B cell (primary cell): ENCODE measurements at places on chromosomes 4 and X. TPM values are rescaled to one million over a fixed set of nuclear protein-coding genes. Genes with fewer than 3 reads are reported as not detected.
A peak's percentile ranks its signal among the peaks of the same experiment; 100 is the strongest.

DNA sequence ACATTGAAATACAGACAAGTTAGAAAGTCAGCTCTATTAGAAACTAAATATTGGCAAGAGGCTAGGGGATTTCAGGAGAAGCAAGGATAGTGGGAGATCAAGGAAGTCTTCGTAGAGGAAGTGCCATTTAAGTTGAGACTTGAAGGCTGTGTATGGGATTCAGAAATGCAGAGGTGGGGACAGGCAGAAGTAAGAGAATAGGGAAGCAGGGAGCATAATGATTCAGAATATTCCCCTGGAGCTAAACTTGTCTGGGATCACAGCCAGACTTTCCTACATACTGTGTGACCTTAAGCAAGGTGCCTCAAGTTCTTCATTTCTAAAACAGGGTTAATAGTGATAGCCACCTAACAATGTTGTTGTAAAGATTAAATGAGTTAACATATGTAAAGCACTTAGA, 108.8 kb downstream of the DDIT4L start:
- DNase-seq = no peak

- no peak for DNase-seq
These were observed 503 bp upstream of the PDE5A start for GRCh38 chr4:119629142-119629471.

GRCh38 chrX:45765767-45766166, 565.1 kb upstream of the DIPK2B start:
- DNase-seq = no peak

Gene PRAF2
- total RNA-seq = 19.0 and 22.5 TPM in 2 replicates

DNA sequence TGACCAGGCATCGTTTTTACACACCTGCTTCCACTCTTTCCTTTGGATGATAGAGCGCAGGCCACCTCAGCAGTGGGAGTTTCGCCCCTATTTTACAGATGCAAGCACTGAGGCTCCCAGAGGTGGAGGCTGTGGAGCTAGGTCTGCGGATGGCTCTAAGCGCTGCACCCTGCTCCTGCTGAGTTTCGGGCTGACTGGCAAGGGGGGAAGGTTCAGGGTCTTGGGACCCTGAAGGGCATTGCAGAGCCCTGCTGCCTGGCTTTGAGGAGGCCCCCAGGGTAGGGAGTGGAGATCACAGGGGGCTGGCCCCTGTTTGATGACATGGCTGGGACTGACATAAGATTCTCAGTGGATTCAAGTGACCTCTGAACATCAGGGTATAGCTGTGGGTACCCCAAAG, 62.8 kb upstream of the NKX1-1 start:
- no peak for DNase-seq

Gene RXFP1
- total RNA-seq = not detected in 2 replicates

DNA sequence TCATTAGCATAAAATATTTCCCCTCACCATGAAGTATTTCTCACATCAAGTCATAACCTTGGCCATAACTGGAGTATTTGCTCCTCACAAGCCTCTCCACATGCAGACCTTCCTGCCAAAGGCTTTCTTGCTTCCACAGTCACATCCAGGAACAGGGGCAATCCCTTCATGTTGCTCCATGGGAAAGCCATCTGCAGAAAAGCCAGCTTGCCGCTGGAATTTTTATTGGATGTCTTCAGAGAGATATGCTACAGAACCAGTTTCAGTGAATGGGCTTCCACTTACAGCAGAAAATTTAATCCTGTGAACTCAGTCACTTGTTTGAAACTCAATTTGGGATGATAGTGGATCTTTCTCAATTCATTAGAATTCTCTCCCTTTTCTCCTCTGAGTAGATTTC, 3.2 kb upstream of the CDKN2AIP start:
- no peak for DNase-seq

Gene MFAP3L
- total RNA-seq = 0.29 and 0.37 TPM in 2 replicates

Gene RPA4
- total RNA-seq = 2.6 and 2.7 TPM in 2 replicates

DNA sequence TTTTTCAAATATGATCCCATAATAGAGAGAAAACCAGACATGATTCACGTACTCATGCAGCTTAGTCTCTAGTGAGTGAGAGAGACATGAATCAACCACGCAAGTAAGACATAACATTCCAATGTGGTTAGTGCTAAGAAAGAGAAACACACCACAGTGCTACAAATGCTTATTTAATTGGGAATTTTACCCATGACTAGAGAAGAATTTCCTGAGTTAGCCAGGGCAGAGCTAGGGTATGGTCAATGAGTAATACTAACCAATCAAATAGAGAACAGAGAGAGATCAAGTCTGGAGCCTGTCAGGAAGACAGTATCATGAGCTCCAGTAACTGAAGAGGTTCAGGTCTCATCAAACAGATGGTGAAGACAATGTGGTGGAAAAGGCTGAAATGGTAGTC, 495.2 kb downstream of the PDGFC start:
- DNase-seq = no peak

- DNase-seq = no peak
These were observed 134.6 kb upstream of the BOD1L1 start for GRCh38 chr4:13762130-13762529.

- DNase-seq = no peak
These were observed 20.9 kb downstream of the MPP1 start for GRCh38 chrX:154784149-154784995.

Gene PAGE5
- total RNA-seq = not detected in 2 replicates

- DNase-seq = peak; percentile 22
These were observed 1.4 kb upstream of the C4orf50 start for GRCh38 chr4:6019316-6020263.

GRCh38 chr4:128686810-128687209, 122.7 kb upstream of the JADE1 start:
- no peak for DNase-seq

Gene IL2
- not detected in 2 replicates for total RNA-seq

Gene UCP1
- total RNA-seq = not detected in 2 replicates

GRCh38 chr4:98411731-98412130, 150.5 kb downstream of the RAP1GDS1 start:
- no peak for DNase-seq

DNA sequence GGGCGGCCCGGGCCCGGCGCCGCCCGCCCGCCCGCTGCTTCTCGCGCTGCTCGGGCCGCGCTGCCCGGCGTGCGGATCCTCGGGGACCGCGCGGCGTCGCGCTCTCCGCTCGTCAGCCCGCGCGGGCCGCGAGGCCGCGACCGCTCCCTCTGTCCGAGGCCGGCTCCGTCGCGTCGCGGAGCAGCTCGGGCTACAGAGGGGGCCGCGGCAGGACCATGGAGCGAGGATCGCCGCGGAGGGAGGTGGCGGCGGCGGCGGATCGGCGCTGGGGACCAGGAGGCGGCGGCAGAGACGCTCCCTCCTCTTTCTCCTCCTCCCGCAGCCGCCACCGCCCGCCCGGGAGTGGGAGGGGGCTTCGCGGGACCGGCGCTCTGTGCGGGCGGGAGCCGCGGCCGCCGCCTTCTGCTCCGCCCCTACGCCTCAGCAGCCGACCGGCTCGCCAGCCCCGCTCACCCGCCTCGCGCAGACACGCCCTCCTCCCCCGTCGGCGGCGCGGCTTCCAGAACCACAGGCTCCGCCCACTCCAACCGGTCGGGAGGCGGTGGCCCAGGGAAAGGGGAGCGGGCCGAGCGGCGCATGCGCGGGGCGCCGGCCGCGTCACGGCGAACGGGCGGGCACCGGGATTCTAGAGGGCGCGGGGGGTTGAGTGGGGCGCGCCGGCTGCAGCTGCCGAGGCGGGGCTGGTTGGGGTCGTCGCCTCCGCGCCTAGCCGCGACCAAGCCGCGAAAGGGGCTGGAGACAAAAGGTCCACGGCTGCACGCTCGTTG, at the start of gene CASK:
Gene CASK, minus strand, starts transcription at position 344 of the 767 bp plus-strand sequence. CDS start 566 bp downstream, outside the sequence.
- peak; percentile 89 for DNase-seq

- DNase-seq = no peak
These were observed at the start of gene CC2D2A for GRCh38 chr4:15469402-15470127. Gene CC2D2A, plus strand, starts transcription at chr4:15469882. Its CDS starts 6,051 bp downstream, at chr4:15475933.

Gene PCDH11X
- not detected in 2 replicates for total RNA-seq

- DNase-seq = no peak
These were observed 1.1 kb upstream of the TRMT10A start for GRCh38 chr4:99564921-99565320.

DNA sequence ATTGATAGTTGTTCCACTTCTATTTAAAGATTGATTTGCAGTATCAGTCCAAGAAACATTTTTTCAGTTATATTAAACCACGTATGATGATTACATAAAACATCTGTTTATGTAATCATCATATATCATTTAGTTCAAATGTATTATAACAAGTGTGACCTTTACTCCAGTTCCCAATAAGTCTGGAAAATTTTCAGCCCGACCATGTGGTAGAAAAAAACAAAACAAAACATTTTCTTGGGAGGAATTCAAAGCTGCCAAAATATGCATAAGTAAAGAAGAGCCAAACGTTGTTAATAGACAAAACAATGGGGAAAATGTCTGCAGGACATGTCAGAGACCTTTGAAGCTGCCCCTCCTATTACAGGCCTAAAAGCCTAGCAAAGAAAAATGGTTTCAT, 709.1 kb downstream of the FAT4 start:
- DNase-seq = no peak

DNA sequence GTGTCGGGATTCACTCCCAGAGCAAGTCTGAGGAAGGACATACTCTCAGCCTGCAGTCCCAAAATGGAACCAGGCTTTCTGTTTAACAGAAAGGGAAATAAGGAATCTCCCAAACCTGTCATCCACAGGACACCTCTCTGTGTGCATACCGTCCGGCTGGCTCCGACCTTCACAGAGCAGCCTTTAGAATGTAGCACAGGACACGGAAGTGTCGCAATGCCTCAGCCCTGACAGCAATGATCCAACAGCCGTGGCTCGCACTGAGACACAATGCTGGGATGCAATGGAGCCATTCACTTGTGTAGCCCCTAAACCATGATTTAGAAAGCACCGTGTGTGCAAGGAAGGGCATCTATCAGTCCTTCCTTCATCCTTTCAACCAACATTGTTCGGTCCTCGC, 15.5 kb upstream of the HELT start:
- no peak for DNase-seq

DNA sequence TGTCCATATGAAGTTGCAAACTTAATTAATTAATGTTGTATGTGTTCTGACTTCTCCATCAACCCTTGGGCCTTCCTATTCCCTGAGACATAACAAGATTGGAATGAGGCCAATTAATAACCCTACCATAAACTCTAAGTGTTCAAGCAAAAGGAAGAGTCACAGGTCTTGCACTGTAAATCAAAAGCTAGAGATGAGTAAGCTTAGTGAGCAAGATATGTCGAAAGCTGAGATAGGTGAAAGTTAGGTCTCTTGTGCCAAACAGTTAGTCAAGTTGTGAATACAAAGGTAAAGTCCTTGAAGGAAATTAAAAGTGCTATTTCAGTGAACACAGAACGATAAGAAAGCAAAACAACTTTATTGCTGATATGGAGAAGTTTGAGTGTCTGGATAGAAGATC, 58.2 kb upstream of the GPRIN3 start:
- DNase-seq = no peak

Gene GC
- total RNA-seq = not detected in 2 replicates

GRCh38 chr4:54433686-54434085, 204.6 kb downstream of the PDGFRA start:
- no peak for DNase-seq

DNA sequence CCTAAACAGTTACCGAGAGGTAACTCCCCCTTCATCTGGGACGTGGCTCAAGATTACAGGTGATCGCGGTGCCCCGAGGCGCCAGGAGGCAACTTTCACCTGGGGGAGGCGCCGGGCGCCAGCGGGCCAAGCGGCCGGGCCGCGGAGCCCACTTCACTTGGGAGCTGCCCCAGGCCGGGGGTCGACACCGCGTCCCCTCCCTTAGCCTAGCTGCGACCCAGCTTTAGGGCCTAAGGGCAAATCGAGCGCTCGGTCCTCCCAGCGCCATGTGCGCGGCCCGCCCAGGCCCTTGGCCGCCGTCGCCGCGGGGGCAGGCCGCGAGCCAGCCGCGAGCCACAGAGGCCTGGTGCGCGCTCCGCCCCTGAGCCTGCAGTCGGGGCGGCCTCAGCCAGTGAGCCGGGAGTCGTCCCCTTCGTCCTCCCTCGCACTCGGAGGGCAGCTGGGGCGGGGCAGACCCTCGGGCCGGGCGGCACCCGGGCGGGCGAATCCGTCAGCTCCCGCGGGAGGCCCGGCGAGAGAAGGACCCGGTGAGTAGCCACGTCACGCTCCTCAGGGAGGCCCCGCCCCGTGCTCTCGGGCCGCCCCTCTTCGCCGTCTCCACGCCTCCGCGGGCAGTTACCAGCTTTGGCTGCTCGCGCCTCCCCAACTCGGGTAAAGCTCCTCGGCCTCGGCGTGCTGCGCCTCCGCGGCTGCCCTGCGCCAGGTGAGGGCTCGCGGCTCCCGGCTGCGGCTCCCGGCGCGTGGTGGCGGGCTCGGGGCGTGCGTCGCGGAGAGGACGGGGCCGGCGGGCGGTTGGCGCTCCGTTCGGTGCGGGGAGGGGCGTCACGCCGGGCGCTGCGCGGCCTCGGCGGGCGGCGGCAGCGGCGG, at the start of gene LARP1B:
Gene LARP1B, plus strand, starts transcription at position 614 of the 867 bp plus-strand sequence. CDS start 13,640 bp downstream, outside the sequence.
- DNase-seq = peak; percentile 95

Gene SSX2B
- not detected in 2 replicates for total RNA-seq

Gene PFKFB1
- 0.47 and 0.56 TPM in 2 replicates for total RNA-seq

GRCh38 chrX:155998761-155999510, 1.4 kb downstream of the IL9R start:
- DNase-seq = no peak

- no peak for DNase-seq
These were observed 69.7 kb downstream of the CD99L2 start for GRCh38 chrX:150828785-150829184.

GRCh38 chr4:24657768-24658617, 73.6 kb upstream of the DHX15 start:
- peak; percentile 4 for DNase-seq

DNA sequence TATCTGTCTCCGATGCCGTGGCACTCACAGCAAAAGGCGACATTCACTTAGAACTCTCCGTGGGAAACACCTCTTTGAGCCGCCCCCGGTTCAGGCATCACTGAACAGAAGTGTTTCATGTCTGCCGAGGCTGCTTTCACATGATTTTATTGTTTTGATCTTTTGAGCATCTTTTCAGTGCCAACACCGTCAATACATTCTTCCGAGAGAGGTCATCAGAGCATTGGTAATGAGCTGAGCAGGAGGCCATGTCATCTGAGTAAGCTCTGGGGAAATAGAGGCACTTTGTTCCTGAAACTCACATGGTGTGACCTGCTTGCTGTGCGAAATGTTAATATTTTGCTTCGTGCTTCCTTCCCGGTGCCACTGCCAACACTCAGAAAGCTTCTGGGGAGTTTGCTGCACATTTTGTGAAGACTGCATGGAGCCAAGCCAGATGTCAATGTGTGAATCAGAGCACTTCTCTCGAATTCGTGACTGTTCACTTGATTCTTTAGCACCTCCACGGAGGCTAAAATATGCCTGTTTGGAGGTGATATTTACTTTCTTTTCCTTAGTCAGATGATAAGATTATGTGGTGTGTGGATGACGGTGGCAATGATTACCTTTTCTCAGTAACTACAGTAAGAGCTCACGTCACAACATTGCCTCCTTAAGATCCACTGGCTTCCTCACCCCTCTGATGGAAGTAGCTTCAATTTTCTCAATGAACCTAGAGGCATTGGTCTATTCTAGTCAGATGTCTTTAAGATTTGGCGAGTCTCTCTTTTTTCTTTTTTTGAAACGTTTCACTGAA, 222.3 kb upstream of the HS3ST1 start:
- no peak for DNase-seq

Gene AKAP14
- total RNA-seq = not detected in 2 replicates

GRCh38 chrX:723781-724180, 93.2 kb downstream of the SHOX start:
- no peak for DNase-seq

Gene ERCC6L
- 0.34 and 0.36 TPM in 2 replicates for total RNA-seq

Gene UBA1
- total RNA-seq = 166 and 173 TPM in 2 replicates
